ENCODE measurements at places on chromosomes 4 and X.

DNA sequence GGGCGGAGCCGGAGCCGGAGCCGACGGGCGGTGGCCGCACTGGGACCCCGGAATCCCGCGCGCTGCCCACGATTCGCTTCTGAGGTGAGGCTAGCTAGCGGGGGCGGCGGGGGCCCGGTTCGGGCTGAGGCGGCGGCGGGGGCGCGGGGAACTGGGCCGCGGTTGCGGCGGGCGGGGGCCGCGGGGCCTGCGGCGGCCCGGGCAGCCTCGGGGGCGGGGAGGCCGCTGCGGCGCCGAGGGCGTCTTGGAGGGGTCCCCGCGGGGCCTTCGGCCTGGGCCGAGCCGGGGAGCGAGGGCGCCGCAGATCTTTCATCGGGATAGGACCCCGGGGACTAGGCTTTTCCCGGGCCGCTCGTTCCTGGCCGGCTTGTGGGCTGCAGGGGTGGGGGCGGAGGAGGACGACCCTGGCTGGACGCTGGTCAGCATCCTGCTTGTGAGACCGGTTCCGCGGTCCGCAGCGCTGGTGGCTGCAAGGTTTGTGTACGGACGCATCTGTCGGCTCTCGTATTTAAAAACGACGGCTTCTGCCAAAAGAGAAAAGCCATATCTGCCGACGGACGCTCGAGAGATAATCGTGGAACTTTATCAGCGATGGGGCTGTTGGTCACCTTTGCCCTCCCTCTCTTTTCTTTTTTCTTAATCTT, 419 bp downstream of the ADD1 start:
- DNase-seq, result no peak

DNA sequence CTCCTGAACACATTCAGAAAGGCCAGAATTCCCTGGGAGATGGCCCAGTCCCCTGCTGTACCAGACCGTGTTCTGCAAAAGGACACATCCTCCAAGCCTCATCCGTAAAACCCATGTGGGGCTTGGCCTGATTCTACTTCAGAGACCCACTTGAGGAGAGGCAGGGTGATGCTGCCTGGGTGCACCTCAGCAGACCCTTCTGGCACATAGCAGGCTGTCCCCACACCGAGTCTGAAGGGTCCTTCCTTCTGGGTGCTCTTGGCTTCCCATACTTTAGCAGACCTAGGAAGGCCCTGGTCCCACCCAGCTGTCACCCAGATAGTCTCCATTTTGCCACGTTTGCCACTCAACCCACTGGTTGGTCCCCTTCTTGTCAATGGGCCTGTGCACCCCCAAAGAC, 270.1 kb upstream of the AGTR2 start:
- DNase-seq, result no peak

DNA sequence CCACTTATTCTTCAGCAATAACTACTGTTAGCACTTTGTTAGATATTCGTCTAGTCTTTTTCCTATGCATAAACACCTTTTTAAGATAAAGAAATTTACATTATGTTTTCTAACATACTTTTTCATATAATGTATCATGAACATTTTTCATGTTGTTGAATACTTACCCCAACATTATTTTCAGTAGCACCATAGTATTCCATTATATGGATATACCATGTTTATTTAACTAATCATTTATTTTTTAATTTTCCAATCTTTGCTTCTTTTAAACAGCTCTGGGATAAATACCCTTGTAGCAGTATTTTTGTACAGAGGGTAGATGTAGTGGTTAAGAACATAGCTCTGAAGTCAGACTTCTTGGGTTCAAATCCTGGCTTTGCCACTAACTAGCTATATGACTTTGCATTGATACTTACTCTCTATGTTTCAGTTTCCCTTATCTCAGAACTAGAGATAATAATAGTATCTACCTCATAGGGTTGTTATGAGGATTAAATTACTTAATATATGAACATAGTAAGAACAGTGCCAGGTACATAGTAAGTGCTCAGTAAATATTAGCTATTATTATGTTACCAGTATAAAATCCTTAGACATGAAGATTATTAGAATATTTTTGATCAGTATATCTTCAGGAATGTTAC, 11.3 kb downstream of the EXOC1 start:
- no peak for DNase-seq

DNA sequence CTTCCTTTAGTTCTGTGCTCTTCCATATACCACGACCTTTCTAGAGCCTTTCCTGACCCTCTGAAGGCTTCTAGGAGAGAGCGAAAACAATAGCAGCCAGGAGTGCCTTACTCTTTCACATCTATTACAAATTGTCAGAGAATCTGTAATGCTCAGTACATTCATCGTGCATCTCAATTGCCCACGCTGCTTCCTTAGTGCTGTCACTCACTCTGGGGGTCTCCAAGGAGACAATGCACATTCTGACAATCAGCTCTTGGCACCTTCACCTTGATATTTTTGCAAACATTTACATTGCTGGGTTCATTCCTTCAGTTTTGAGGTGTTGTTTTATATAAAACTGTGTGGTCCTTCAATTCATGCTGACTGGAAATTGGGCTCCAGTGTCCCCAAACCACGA, 110.1 kb upstream of the GPR101 start:
- no peak for DNase-seq

DNA sequence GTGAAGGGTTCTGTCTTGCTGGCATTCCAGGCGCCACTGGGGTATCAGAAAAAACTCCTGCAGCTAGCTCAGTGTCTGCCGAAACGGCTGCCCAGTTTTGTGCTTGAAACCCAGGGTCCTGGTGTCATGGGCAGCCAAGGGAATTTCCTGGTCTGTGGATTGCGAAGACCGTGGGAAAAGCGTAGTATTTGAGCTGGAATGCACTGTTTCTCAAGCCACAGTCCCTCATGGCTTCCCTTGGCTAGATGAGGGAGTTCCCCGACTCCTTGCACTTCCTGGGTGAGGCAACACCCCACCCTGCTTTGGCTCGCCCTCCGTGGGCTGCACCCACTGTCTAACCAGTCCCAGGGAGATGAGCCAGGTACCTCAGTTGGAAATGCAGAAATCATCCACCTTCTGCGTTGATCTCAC, 40.1 kb downstream of the NOP14 start:
- no peak for DNase-seq

DNA sequence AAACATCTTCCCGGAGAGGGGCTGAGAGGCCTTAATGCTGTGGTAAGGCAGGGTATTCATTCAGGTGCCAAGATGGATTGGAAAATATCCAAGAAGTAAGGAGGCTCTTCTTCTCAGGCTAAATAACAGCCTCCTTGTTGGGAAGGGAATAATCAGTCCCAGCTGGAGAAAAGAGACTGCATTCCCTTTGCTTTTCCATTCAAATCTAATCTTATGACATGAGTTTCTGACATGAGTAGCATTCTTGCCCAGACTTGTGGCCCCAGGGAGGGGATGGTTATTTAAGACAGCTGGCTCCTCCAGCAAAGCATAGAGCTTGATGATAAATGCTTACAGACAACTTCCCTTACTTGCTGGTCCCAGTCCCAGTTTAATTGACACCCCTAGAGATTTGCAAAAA, 98.3 kb downstream of the DCLK2 start:
- no peak for DNase-seq

GRCh38 chr4:87419578-87420249, 2.7 kb upstream of the NUDT9 start:
- DNase-seq, result no peak

DNA sequence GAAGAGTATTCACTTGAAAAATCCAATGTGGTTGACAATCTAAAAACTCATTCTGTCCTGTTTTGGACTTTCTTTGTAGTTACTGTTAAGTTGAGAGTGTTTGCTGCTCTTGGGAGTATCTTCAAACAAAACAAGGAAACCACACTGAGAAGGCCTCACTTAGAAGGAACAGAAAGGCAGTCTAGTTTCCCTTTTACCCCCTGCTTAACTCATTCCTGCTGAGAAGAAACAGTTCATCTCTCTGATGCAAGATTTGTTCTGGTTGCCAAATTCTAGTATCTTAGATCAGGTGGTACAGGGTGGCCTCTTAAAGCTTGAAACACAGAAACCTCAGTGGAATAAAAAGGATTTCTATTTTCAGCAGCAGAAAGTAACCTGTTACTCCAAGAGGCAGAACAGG, 41.4 kb downstream of the GUCY2F start:
- DNase-seq, result no peak

- DNase-seq, result no peak
These were observed 25.7 kb downstream of the ACSL4 start for GRCh38 chrX:109707319-109707718.

GRCh38 chr4:124265701-124266100, 446.8 kb downstream of the ANKRD50 start:
- DNase-seq, result no peak

GRCh38 chr4:680928-681645, 6.7 kb downstream of the MYL5 start:
- no peak for DNase-seq

DNA sequence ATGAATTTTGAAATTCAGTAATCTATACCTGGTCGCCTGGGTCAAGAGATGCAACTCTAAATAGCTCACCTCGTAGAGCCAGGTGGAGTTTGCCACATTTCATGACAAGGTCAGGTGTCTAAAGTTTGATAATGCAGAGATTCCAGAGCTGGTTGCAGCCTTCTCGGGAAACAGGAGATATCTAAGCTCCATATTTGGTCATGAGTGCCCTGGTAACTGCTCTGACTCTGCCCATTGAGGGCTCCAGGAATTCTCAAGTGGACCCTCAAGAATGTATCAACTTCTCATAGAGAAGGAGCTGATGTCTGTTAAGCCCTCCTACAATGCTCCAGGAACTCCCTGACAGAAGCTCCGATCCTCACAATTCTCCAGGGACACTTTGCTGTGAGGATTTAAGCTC, 33.2 kb upstream of the TSPAN5 start:
- DNase-seq, result no peak

DNA sequence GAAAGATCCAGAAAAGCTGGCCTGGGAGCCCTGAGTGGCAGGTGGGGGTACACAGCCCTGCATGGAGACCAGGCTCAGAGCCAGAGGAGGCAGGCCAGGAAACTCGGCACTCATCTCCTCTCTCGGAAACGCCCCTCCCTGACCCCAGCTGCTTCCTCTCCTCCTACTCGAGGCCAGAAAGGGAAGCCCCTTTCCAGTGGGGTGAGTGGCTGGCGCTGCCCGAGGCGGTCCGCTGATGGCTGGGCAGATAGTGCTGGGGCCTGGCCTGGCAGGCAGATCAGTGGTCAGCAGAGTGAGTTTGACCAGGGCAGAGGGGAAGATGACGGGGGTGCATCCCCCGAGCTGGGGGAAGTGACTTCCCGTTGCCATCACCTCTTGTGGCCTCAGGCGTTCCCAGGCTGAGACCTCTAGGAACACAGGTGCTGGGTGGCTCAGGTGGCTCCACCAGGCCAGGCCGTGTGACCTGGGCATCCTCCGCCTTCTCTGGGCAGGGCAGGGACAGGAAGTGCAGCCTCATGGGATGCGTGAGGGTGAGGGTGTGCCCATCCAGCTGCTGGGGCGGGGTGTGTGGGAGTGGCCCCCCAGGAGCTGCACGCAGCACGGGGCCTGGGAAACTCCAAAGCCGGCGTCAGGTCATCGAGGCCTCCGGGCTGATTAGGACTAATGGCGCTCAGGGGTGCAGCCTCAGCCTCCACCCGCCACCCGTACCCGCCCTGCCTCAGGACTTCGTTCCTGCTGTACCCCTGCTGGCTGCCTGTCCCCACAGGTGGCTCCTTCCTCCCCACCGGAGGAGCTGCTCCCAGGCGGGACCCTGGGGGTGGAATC, 5.7 kb downstream of the SH3BP2 start:
- no peak for DNase-seq

DNA sequence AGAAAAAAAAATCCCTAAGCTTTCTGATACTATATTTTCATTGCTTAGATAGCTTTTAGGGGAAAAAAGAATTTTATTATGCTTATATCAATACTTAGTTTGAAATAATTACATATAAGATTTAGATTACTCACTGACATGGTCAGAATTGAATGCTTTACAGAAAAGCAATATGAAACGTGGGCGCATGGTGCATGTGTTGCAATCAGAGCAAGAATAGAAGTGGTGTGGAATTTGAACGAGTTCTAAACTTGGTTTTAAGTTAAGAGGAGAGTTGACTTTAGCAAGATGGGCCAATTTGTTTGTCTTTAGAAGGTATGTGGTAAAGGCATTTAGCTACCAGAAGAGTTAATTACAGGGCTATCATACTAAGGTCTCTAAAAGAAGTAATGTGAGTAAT, 21.4 kb downstream of the OCRL start:
- no peak for DNase-seq

DNA sequence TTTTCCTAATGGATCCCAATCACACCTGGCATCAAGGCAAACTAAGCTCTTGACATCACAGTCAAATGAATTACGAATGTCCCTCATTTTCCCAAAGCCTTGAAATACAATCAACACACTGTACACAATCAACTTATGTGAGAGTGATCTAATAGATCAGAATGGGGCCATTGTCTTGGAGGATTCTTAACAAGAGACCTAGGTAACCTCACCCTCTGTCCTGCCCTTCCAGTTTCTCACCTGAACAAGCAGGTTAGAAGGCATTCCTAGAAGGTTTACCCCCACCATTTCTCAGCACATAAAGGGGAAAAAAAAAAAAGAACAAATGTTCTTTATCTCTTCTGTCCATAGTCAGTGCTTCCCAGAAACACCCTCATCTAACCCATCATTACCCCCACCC, 6.3 kb downstream of the SLC39A8 start:
- no peak for DNase-seq

GRCh38 chr4:102623622-102624021, 122.5 kb downstream of the NFKB1 start:
- no peak for DNase-seq

- no peak for DNase-seq
These were observed 91.0 kb downstream of the USP9X start for GRCh38 chrX:41176263-41176662.

DNA sequence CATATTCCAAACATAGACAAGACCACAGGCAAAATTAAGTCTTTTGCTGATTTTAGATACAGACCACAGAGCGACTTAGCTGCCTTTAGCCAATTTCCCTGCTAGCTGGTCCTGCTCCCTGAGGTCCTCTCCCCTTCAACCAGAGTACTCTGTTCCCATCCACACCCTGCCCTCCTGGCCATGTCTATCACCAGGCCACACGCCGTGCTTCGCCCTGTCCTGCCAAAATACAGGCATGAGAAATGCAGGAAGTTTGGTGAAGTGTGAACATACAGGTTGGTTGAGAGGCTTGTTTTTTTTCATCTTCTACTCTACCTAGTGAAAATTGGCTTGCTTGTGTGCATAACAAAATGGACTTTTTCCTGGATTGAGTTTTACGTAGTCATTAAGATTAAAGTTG, 226.2 kb upstream of the TENM3 start:
- no peak for DNase-seq

DNA sequence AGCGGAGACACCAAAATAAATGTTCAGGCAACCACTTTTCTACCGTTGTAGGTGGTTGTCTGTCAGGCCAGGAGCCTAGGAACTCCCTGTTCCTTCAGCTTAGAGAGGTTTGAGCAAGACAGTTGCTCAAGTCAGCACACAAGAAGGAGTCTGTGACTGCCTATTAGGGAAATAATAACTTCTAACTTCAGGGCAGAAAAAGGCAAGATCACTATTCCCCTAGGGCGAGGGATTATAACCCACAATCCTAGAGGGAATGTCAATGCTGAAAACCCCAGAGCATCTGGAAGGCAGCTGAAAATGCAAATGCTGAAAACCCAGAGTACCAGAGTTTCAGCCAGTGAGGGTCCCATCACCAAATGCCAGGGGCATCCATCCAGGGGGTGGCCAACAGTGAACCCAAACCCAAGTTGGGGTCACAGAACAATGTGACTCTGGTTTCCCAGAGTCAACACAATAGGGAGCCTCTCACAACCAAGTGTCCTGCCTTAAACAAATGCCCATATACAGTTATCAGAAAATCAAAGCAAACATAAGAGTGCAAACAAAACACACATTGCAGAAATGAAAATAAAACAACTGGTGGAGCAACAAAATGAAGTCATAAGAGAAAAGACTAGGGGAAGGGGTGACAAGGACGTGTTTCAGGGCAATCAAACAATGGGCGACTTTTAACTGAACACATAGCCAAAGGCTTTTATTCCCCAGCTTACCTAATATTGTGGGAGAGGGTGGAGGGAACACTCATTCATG, 27.6 kb downstream of the MORF4L2 start:
- no peak for DNase-seq

Measured in activated T-helper 1 cell treated with anti-CD3 and anti-CD28 coated beads, Interleukin-2, amount 50 U/mL, for 16 hours (primary cell).